Right renal pelvis (tissue), 4 donors: ENCODE measurements at places on chromosomes 3 and 15.

- DNase-seq = no peak
Observed at GRCh38 chr15:93861413-93861812, 369.9 kb upstream of the MCTP2 start.

- no peak for DNase-seq
Observed at GRCh38 chr3:168583977-168584376, 488.3 kb upstream of the GOLIM4 start.

DNA sequence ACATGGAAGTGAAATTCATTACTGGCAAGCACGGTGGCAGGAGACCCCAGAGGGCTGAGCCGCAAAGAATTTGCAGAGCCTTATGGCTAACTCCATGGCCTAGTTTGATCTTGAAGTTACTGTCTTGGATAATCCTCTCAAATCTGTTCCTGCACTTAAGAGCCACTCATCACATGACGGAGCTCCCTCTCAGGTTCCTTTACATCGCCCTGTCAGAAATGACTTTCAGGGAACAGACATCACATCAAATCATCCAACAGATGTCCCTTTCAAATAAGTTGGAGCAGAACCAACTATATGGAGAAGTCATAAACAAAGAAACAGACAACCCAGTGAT lies 328.8 kb upstream of the THBS1 start:
- no peak for DNase-seq

DNA sequence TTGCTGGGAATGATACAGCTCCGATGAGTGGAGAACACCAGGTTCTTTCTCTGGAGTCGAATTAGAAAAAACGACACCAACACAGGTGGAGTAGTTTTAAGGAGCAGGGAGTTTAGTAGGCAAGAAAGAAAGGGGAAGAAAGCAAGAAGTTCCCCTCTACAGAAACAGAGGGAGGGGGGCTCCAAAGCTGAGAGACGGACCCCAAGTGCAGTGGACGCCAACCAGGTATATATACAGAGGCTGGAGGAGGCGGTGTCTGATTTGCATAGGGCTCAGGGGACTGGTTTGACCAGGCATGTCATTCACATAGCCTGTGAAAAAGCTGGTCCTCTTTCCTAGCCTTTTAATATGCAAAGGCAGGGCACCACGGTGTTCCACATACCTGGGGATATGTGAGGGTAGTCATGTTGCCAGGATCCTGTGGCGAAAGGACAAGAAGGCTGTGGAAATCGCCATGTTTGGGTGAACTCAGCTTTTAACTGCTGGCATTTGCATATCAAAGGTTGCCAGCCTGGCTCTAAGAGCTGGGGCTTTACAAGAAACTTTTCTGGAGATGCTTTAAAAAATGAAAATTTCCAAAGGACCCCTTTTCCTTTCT lies 887.4 kb upstream of the EPHA6 start:
- no peak for DNase-seq

GRCh38 chr3:177752831-177753230 lies 555.5 kb upstream of the TBL1XR1 start:
- DNase-seq = no peak

DNA sequence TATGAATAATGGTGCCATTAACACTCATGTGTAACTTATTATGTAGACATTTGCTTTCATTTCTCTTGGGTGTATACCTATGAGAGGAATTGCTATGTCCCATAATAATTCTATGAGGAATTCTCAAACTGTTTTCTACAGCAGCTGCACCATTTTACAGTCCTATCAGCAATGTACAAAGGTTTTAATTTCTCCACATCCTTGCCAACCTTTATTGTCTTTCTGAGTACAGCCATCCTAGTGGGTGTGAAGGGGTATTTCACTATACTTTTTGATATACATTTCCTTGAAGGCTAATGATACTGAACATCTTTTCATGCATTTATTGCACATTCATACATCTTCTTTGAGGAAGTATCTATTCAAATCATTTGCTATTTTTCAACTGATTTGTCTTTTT lies 34.5 kb downstream of the TJP1 start:
- no peak for DNase-seq
